ENCODE measurements at places on chromosomes 4 and X.

- DNase-seq, result no peak
Measured at GRCh38 chr4:174340714-174341113, 57.0 kb downstream of the CEP44 start.

DNA sequence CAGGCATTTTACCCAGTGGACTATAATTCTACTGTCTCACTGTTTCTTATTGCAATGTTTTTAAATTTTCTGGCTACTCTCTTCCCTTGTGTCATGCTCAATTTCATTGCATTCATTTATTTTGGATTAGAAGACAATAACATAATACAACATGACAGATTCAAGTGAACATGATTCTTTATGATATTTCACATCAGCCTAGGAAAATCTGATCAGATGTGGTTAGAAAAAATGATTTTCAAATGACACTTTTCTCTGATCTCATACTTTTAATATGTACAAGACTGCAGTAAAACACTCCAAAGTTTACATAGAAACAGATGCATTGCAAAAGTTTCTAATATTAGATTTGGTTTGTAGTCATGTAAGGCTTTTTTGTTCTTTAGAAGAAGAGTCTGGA, 586.0 kb downstream of the ACTRT1 start:
- DNase-seq, result no peak

DNA sequence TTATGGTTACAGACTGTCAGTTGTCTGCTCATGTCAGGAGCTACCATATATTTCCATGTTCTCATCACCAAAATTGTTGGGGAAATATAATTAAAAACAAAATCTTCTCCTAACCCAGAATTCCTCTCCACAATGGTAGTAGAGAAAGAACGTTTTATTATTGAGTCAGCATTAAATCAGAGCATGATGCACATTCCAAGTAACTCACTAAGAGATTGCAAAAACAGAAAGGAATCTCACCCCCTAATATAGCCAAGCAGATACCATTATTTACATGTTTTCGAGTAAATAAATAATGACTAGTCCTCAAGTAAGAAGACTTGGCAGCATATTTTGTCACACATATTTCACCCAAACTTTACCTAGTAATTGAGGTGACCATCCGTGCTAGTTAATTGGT, 36.2 kb upstream of the ARHGEF6 start:
- no peak for DNase-seq

GRCh38 chr4:188781655-188782054, 642.4 kb downstream of the TRIML1 start:
- DNase-seq, result no peak

DNA sequence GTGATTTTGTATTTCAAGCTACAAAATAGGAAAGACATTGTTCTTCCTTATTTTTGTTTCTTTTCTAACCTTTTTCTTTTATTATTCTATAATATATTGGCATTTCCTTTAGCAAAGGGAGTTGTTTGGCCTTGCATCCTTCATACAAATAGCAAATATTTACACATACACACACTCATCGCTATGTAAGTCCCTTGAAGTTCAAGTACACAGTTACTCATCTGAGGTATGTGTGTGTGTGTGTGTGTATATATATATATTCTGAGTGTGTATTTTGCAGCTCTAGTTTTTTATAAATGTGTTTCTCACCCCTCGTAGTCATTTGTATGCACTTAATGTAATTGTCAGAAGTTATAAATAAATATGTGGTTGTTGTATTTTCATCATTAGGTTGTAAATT, 724.8 kb upstream of the MAGEB2 start:
- no peak for DNase-seq

Measured in left forelimb (tissue), 1 donor.